ENCODE measurements at places on chromosomes 7 and 10.

DNA sequence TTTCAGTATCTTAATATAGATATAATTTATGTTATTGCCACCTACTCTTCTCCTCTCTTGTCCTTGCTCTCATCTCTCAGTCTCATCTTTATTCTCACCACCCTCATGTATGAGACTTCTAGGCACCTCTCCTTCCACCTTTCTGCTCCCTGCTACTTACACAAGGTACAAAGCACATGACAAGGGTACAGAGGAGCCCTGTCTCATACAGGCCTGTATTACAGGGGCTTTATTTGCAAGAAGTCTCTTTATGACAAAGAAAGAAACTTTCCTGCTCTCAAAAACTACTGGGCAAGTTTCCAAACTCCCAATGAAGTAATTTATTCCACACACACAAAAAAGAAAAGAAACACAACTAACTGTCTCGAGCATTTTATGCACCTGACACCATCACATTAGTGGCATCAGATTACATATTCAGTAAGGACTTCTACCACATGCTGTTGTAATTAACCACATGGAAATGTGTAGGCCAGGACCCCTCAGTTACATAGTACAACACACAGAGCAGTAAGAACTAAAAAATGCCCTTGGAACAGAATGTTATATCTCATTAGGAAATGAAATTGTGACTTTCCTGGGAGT is 253.1 kb downstream of the FZD1 start:
- no peak for DNase-seq

DNA sequence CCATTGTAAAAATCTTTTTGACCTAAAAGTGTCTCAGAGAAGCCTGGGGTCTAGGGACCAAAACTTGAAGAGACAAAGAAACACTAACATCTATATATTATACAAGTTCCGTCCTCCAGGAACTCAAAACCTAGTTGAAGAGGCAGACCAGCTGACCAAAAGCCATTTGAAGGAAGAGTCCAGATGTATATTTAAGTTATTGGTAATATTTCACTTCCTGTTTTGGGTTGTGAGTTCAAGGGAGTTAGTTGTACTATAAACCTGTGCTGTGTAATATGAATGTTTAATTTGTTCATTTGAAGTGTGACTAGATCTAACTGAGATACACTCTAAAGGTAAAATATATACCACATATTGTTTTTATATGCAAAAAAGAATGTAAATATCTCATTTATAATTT is 45.0 kb downstream of the CDK1 start:
- no peak for DNase-seq

GRCh38 chr7:55276572-55277295 is 88.4 kb upstream of the LANCL2 start:
- no peak for DNase-seq

DNA sequence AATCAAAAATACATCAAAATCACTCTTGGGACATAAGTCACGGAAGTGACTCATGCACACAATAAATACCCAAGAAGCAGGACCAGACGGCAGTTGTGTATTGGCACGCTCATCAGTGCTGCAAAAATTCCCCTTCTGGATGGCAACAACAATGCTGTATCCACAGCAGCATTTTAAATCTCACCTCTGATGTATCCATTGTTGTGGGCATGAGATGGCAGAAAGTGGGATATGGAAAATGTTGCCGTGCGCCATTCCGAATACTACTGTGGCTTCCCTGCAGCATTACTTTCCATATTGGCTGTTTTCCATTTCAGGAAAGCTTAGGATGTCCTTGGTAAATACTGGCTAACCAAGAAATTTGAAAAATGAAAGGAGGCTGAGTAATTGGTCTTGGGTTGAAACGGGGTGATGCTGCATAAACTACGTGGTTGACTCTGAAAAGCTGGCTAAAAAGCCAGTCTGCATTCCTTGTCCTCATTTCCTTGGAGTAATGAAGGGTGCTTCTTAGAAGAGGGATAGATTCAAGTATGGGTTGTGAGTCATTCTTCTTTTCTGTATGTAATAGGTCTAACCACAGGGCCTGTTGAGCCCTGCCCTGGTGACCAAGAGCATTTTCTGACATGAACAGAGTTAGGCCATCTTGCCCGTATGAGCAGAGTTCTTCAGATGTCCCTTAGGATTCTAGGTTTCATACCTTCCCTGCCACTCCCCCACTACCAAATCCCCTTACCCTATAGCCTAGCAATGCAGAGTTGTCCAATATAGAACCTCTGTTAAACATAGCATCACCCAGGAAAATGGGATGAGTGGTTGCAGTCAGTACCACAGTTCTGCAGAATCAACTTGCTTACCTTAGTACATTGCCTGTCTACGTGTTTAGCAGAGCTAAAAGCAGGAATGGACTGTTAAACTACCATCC is 36.3 kb upstream of the TOMM7 start:
- DNase-seq: no peak

DNA sequence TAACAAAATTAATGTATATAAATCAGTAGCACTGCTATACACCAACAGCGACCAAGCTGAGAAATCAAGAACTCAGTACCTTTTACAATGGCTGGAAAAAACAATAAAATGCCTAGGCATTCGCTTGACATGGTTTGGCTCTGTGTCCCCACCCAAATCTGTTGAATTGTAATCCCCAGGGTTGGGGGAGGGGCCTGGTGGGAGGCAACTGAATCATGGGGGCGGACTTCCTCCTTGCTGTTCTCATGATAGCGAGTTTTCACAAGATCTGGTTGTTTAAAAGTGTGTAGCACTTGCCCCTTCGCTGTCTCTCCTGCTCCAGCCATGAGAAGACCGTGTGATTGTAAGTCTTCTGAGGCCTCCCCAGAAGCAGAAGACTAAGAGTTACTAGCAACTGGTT is 8.6 kb downstream of the ZNF786 start:
- DNase-seq: no peak

DNA sequence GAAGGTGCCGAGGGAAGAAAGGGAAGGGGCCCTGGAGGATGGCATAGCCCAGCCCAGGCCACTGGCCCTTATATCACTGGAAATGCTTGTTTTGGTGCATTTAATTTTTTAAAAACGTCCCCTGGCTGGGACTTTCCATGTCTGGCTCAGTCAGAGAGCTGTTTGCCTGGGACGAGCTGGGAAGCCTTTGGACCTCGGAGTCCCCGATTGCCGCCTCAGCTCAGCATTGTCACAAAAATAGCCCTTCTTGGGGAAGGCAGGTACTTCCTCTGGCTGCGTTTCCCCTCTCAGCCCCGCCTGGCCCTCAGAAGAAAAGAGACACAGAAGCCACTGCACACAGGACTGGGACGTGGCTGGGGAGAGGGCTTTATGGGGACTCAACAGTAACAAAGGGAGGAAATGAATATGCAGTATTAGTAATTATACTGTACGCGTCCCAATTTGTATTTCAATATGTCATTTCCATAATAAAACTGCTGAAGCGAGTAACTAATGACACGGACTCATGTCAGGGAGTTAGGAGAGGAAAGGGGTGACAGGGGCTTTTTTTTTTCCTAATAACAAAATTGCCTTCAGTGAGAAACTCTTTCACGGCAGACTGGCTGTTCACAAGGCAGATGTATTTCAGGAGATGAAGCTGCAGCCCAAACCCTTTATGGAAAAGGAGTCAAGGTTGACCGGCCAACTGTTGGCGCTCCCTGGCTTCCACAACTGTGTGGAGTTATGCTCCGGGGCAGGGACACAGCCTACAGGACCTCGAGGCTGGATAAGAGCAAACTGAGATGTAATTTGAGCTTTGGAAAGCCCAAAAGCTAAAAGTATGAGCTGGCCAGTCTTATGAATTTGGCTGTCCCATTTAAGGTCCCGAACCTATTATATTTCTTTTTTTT is 31.0 kb upstream of the MXI1 start:
- no peak for DNase-seq

DNA sequence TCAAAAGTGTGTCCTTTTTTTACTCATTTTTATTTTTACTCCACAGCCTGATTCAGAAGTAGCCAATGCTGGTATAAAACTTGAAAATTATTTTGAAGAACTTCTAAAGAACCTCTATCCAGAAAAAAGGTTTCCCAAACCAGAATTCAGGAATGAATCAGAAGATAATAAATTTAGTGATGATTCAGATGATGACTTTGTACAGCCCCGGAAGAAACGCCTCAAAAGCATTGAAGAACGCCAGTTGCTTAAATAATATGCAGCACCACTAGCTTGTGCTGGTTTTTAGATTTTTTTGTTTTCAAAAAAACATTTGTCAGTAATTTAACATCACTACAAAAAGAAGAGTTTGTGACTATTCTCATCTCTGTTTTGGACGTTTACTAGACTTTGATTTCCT is 116.5 kb downstream of the SVOPL start:
- DNase-seq: no peak

DNA sequence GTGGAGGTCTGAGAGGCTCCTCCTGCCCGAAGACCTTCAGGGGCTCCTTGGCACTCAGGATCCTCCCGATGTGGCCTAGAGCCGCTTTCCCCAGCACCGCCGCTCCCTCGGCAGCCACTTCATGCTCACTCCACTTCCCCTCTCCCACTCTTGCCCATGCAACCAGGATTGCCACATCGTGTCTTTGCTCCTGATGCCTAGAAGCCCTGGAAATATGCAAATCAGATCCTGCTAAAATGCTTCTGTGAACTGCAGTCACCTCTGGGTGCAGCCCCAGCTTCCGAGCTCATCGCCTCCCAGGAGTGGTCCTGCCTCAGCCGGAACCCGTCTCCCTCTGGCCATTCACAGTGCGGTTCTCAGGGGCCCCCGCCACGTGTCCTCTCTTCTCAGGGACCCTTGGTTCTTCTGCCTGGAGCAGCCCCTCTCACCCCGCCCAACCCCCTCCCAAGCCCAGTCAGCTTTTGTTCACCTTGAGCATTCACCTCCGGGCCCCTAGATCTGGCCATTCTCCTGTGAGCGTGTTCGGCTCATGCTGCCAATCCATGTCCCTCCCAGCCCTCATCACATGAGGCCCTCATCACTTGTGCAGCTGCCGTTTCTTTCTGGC is 175.5 kb downstream of the ADARB2 start:
- DNase-seq: no peak

- no peak for DNase-seq
Observed at GRCh38 chr10:33570495-33570894, 236.0 kb upstream of the NRP1 start.

DNA sequence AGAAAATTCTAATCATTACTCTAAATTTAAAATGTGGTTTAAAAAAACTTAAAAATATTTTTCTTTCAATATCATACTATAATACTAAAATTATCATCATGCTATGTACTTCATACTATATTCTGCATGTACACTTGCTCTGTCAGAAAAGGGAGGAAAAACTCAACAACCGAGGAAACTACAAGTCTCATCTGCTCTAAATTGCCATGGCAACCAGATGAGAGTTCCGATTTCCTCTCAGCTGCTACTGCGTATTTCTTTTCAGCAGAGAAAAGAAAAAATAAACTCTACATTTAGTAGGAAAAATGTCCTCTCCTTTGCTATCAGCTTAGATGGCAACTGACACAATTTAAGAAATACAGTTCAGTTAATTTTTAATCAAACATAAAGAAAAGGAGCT is 178.9 kb downstream of the SRPK2 start:
- DNase-seq: no peak

GRCh38 chr10:45278860-45279498 is 36.4 kb downstream of the OR13A1 start:
- no peak for DNase-seq

DNA sequence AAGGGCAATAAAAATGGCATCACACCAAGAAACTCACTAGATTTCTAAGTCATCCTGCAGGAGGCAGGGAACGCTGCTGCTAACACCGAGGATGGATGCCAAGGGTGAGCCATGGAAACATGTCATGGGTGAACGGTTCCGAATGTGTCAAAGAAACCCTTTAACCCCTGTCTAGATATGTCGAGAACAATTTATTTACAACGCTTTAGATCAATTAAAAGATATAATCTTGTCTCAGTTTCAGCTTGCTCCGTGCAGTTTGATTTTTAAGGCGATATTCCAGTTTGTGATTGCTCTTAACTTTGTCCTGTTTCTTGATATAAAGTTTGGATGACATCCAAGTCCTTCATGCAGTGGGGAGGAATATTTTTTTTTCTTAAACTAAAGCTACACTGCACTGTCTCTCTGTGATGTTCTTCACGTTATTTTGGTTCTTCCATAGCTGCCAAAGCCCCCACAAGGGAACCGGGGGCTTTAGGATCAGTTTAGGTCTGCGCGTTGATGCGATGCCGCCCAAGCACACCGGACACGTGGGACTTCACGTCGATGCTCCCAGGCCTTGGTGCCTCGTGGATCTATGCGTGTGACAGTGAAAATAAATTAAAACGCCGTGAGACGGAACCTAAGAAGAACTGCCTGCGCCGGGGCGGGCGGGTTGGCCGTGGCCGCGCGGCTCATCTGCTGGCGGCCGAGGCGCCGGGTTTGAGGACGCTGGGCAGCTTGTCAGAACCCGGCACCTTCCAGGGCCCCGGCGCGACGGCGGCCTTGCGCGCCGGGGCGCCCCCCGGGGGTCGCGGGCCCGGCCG is 220.3 kb downstream of the PHTF2 start:
- DNase-seq: peak; percentile 47

GRCh38 chr10:60627778-60628748 is 150.2 kb upstream of the CDK1 start:
- no peak for DNase-seq

DNA sequence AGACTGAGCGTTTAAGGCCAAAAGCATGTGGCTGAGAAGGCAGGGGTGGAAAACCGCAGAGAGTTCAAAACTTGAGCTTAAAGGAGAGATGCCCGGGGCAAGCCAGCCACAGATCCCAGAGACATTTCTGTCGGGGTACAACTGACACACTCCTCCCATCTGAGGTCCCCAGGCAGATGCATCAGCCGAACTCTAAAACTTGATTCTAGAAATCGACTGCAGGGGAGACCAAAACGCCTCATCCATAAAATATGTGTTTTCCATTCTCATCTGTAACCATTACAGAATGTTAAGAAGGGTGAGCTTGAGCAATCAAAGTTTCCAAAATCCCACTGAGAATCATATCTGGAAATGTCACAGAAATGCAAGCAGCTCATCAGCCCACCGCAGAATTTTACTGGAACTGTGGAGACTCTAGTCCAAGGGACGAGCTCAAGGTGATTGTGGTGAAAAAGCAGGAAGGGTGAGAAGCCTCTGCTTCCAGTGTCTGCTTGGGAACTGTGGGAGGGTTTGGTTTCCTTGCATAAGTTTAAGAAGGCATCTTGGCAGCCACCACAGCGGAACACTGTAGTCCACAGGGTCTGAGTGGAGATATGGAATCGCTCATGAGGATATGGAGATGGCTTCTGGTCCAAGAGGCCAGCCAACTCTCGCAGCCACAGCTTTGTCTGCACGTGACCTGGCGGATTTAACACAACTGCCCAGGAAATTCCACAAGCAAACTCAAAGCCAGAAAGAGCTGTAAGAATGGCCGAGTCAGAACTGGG is 249.2 kb downstream of the SFMBT2 start:
- no peak for DNase-seq

DNA sequence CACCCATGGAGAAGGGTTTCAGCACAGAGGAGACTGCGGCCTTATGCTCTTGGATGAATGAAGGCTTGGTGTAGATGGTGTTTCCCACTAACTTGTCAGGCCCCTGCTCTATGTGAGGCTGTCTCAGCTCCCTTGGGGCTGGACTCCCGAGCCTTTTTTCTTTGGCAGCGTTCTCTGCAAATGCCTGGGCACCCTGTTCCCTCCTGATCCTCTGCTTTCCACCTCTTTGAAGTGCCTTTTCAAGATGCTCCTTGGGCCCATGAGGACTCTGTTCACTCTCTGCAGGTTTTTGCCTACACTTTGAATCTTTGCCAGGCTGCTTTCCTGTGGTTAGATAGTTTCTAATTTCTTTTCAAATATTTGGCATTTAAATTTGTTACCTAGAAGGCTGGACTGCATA is 6.8 kb upstream of the ACBD5 start:
- no peak for DNase-seq

GRCh38 chr7:150514748-150515222 is at the start of gene GIMAP7:
GIMAP7 (plus strand) TSS chr7:150514872; CDS start chr7:150519975, 5,103 bp downstream.
- DNase-seq: no peak

- DNase-seq: no peak
Observed at GRCh38 chr10:101429423-101429822, 75.5 kb downstream of the BTRC start.

All from BE2C (cell line).